ENCODE measurements at places on chromosomes 13 and 19. TPM values are rescaled to one million over a fixed set of nuclear protein-coding genes. Genes with fewer than 3 reads are reported as not detected.

DNA sequence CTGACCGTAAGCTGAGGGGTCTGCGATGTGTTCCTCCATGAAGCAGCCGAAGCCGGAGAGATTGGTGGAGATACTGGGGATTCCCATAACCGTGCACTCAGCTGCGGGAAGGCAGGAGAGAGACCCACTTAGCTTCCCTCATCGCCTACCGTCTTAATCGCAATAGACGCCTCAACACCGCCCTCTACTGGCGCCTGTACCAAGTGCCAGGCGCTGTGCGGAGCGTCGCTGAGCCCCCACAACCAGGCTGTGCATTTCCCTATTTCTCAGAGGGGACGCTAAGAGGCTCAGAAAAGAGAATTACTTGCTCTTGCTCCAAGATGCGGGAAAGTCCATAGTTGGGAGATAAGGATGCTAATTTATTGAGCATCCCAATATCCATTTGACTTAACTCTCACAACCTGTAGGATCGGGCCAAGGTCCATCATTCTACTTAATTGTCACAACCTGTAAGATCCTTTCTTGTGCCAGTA, 5.8 kb downstream of the FTL start:
- peak; percentile 81 for DNase-seq

DNA sequence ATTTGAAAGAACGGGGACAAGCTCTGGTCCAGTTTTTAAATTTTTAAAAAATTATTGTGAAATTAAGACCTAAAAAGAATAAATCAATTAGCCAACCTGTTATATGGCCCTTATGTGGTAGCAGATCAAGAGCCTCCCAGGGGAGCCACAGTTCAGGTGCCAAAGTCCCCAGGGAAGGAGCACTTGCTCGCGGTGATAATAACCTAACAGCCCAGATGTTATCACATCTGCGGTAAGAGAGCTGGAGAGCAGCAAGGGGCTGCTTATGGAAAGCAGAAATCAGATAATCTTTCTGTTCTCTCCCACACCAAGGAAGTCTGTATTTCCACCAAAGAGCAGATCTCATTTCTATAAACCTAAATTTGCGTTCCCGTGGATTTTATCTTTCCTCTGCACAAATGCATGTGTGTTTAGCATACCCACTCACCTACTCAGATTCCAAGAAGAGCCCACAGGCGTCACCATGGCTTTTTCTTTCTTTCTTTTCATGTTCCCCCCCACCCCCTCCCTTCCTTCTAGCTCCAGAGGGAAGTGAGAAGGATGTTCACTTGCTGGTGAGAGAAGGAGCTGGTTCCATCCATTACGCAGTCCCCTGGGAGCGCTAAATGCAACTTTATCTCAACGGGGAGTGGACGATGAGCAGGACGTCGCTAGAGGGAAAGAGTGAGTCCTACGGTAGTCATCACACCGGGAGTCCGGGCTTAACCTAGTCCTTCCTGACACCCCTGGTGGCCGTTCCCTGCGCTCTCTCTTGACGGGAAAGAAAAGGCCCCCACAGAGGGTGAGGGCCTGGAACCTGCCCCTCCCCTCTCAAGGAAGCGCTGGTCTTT, 1.6 kb upstream of the POU4F1 start:
- DNase-seq, result no peak

DNA sequence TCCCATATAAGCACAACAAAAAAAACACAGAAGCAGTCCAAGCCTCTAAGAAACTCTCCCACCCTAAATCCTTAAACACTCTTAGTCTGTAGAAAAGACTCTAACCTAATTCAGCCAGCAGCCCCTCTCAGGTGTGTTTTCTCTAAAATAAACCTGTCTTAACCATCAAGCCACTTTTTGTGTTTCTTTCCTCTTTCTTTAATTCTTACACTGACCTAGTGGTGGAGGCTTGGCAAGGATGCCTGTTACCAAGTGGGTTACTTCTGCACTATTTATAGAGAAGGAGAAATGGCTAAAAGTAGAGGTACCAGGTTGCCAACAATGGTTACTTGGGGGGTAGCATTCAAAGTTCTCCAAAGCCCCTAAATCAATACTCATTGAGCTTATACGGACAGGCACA, 43.7 kb downstream of the ZNF333 start:
- DNase-seq, result no peak

- DNase-seq, result no peak
Observed at GRCh38 chr19:57558525-57558924, 1.1 kb downstream of the ZNF550 start.

DNA sequence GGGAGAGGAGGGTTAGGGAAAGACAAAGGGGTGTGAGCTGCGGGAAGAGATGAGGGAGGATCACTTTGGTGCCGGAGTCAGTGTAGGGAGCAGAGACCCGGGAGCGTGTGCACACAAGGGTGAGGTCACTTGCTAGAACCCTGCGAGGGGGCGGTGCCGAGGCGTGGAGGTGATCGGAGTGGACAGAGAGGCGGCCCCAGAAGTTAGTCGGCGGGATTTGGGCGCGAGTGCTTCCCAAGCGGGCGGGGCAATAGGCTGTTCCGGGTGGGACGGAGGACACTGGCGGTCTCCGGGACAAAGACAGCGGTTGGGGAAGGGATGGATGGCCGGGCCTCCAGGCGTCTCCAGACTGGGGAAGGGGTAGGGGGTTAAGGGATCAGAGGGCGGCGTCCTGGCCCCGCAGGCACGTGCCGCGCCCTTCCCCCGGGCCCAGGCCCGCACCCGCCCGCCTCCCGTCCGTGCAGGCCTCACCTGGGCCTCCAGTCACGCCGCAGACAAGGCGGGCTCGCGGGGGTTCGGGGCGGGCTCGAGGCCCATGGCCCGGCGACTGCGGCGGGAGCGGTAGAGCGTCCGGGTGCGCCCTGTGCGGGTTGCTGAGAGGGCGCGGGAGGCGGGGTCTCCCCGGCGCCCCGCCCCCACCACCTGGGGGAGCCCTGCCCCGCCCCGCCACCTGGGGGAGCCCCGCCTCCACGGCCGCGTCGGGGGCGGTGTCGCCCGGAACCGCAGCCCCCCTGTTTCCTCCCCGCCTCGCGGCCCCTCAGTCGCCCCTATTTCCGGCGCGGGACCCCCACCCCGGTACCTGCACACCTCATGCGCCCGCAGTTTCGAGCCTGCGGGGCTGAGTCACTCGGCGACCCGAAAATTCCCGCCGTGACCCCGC, at the start of gene LPAR2:
Gene LPAR2, minus strand, starts transcription at position 600 of the 880 bp plus-strand sequence. CDS start 945 bp downstream, outside the sequence.
- DNase-seq, result peak; percentile 32

DNA sequence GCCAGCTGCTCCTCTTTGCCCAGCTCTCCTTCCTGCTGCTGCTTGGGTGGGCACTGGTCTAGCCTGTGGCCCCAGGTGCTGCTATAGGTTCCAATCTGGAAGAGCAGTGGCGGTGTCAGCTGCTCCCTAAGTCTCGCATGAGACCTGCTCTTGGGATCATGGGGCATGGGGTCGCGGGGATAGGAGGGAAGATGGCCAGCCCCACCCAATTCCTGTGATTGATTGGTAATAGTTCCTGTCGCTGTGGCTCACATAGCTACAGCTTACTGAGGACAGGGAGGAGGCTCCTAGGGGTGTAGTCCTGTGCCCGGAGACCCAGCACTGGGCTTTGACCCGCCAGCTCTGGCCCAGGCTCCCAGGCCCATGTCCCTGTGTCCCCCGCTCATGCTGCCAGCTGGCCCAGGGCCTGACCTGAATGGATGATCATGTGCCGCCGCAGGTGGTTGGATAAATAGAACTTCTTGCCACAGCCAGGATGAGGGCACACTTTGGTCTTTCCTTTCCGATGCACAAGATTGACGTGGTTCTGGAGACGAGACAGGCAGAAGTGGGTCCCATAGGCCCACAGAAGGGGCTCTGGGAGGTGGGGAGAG, 4.5 kb upstream of the ELAVL3 start:
- no peak for DNase-seq

KLK11 gene
- 0.19 TPM for polyA plus RNA-seq

DNA sequence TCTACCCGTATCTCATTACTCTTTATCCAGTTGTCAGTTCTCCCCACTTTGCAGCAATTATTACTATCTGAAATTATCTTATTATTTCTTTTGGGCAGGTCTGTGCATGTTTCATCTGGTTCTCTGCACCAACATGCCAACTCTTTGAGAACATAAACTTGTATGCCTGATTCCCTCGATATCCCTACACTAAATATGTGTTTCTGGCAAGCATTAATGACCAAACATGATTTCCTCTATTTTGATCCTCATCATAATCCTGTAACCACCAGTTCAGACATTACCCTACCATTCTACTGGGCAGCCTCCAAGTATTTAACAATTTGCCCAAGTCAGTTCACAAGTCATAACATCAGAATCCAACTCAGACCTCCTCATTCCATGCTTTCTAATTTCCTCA, 426.1 kb downstream of the FOXO1 start:
- DNase-seq, result no peak

DNA sequence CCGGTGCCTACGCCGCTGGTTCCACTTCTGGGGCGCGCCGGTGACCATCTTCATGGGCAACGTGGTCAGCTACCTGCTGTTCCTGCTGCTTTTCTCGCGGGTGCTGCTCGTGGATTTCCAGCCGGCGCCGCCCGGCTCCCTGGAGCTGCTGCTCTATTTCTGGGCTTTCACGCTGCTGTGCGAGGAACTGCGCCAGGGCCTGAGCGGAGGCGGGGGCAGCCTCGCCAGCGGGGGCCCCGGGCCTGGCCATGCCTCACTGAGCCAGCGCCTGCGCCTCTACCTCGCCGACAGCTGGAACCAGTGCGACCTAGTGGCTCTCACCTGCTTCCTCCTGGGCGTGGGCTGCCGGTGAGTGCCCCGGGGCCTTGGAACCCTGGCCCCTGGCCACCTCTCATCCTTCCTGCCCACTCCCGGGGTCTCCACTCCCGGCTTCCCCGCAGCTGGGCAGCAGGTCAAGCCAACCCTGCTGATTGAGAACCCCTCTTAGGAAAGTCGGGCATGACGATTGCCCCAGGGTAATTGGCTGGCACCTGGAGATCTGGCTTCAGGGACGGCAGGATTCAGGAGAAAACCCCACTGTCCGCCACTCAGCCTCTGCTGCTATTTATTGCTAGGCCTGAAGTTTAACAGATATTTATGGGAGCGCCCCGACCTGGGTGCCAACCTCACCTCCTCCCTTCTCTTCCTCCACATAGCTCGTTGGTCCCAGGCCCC, 39.1 kb downstream of the TRPM4 start:
- peak; percentile 42 for DNase-seq

DNA sequence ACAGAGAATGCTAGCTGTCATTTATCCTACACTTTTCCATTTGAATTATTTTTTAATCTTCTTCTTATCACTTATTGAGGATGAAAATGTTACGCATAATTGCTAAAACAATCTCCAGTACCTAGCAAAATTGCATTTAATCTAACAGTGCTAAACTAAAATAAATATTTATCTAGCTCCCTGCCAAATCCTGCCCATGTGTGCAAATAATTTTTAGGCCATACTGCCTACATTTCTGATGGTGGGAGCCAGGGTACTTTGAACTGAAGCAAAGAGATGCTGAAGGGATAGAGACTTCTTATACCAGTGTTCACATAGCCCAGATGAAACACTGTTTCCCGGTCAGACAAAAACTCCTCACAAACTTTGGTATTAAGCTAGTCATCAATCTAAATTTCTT, 1268.7 kb upstream of the PCDH20 start:
- DNase-seq, result no peak

PALM3 gene
- 20.1 TPM for polyA plus RNA-seq

GRCh38 chr19:7106711-7107657, 37.5 kb downstream of the ZNF557 start:
- no peak for DNase-seq

- DNase-seq, result no peak
Observed at GRCh38 chr13:46053162-46054012, 841 bp upstream of the ZC3H13 start.

- DNase-seq, result no peak
Observed at GRCh38 chr13:75216038-75216437, 265.9 kb downstream of the TBC1D4 start.

TSHZ3 gene
- 10.0 TPM for polyA plus RNA-seq

EFNA2 gene
- 3.8 TPM for polyA plus RNA-seq

GRCh38 chr19:22622901-22623840, 11.0 kb upstream of the ZNF492 start:
- no peak for DNase-seq

- no peak for DNase-seq
Observed at GRCh38 chr13:95128045-95128643, 173.1 kb downstream of the ABCC4 start.

C19orf73 gene
- 0.97 TPM for polyA plus RNA-seq

GRCh38 chr13:47508527-47509228, 492.4 kb downstream of the SUCLA2 start:
- no peak for DNase-seq

DNA sequence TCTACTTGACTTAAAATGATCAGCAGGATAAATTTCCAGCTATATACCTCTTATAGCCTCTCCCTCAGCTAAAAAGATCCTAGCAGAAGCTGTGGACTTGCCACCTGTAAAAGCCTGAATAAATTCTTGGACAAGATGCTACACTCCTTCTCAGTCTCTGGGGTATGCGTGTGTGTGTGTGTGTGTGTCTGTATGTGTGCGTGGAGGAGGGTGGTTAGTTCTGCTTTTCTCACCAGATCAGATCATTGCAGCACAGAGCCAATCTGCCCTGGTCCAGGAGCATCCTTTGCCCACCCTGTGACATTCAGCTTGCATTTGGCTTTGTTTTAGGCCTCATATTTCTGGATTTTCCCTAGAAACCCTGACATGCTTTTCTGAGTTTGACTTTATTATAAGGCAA, 438.3 kb downstream of the RFC3 start:
- no peak for DNase-seq

- no peak for DNase-seq
Observed at GRCh38 chr13:27226991-27227390, 24.4 kb upstream of the RPL21 start.

Data from renal cortex interstitium (tissue), 15 donors.